ENCODE measurements at places on chromosomes 7 and 10.

DNA sequence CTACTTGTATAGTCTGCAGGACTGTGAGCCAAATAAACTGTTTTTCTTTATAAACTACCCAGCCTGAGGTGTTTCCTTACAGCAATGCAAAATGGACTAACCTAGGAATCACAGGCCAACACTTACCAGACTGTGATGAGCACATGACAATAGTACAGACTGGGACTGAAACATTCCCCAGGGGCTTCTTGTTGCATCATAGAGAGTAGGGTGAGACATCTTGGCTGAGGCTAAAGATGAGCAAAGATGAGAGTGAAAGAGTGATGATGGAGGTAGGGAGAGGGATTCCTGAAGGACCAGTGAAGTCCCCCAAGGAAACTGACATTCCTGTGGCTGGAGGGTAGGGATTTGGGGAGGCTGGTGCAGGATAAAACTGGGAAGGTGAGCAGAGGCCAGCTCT is 194.4 kb downstream of the TPST1 start:
- DNase-seq: no peak

GRCh38 chr7:108149908-108150307 is 19.7 kb upstream of the LAMB4 start:
- no peak for DNase-seq

GRCh38 chr10:129846991-129847391 is 117.1 kb downstream of the EBF3 start:
- no peak for DNase-seq

- peak; percentile 25 for DNase-seq
Observed at GRCh38 chr7:117127585-117128168, 174.4 kb downstream of the ST7 start.

DNA sequence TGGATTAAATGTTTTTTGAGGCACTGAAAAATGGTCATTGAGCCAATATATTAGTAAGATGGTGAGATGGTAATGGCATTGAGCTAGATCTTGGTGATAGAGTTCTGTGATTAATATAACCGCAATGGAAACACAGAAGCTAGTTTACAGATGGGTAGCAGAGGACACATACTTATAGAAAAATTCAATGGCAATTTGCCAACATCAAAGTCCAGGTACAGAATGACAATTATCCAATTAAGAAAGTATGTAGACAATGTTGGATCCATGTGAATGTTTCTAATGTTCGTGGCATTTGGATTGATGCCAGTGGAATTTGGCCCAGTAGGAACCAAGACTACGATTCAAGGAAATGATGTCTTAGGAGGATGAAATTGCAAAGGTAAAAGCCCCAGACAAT is 187.8 kb downstream of the GNAT3 start:
- no peak for DNase-seq

DNA sequence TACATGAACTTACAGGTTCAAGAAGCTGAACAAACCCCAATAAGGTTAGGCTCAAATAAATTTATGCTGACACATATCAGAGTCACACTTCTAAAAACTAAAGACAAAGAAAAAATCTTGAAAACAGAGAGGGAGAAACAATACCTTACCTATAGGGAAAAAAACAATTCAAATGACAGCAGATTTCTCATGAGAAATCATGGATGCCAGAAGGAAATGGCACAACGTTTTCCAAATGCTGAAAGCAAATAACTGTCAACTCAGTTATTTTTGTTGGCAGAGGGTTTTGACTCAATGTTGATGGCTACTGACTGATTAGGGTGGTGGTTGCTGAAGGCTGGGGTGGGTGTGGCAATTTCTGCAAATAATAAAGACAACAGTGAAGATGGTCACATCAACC is 239.4 kb downstream of the ARHGAP12 start:
- DNase-seq: no peak

- DNase-seq: no peak
Observed at GRCh38 chr10:84718877-84719616, 390.7 kb downstream of the CCSER2 start.
